ENCODE measurements at places on chromosomes 12 and 14. TPM values are rescaled to one million over a fixed set of nuclear protein-coding genes. Genes with fewer than 3 reads are reported as not detected.

The MAP3K9 gene
- 5.2 TPM for polyA plus RNA-seq

The SYT1 gene
- polyA plus RNA-seq: 4.7 TPM

The KRT83 gene
- polyA plus RNA-seq: not detected

The FOXM1 gene
- 32.0 TPM for polyA plus RNA-seq

The LALBA gene
- polyA plus RNA-seq: not detected

The SERPINA12 gene
- polyA plus RNA-seq: not detected

The KRT3 gene
- not detected for polyA plus RNA-seq

The FAM181A gene
- polyA plus RNA-seq: 0.21 TPM

The DAZAP2 gene
- polyA plus RNA-seq: 206 TPM

GRCh38 chr12:30761730-30762129 lies 7.0 kb upstream of the CAPRIN2 start:
- DNase-seq: no peak

DNA sequence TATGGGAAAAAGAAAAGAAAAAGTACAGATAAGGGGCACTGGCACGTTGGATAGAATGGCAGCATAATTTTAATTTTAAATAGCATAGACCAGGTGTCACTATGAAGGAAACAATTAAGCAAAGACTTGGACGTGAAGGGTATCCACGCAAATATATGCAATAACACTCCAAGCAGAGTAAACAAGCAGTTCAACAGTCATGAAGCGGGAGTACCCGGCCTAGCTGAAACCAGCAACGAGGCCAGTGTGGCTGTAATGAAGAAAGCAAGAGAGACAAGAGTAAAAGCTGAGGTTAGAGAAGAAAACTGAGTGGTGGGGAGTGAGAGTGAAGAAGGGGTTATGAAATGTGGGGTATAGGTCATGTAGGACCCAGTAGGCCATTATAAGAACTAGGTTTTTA lies 85.4 kb downstream of the BCL2L14 start:
- DNase-seq: no peak

- DNase-seq: peak; percentile 41
Observed at GRCh38 chr12:117032593-117033381, 66.4 kb downstream of the TESC start.

DNA sequence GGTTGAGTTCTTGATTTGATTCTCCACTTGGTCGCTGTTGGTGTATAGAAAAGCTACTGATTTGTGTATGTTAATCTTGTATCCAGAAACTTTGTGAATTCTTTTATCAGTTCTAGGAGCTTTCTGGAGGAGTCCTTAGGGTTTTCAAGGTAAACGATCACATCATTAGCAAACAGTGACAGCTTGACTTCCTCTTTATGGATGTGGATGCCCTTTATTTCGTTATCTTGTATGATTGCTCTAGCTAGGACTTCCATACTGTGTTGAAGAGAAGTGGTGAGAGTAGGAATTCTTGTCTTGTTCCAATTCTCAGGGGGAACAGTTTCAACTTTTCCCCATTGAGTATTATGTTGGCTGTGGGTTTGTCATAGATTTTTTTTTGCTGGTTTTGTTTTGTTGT lies 12.4 kb downstream of the MTRFR start:
- no peak for DNase-seq

DNA sequence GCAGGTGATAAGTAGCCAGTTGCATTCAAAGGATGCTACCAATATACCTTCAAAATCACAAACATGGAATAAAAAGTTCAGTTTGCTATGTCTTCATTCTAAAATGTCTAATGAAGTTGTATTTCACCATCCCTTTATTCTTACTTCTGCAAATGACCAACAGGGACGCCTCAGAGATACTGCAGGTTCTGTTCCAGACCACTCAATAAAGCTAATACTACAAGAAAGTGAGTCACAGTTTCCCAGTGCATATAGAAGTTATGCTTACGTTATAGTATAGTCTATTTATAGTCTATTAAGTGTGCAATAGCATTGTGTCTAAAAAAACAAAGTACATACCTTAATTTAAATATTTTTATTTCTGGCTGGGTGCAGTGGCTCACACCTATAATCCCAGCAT lies 29.3 kb upstream of the EIF5 start:
- no peak for DNase-seq

DNA sequence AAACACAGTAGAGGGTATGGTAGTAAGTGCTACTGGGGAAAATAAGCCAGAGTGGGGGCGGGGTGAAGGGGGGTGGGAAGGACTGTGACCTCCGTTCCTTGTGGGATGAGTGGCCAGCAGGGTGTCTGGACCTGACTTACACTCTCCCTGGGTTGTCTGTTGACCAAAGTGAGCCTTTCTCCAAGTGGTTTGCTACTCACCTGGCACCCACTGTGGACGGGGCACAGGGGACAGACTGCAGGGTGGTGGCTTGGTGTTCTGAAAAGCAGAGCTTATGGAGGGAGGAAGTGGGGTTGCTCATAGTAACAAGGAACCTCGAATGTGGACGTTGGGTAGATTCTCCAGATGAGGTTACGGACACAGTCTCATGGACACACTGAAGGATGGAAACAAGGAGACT lies 94.4 kb upstream of the VRK1 start:
- DNase-seq: no peak

DNA sequence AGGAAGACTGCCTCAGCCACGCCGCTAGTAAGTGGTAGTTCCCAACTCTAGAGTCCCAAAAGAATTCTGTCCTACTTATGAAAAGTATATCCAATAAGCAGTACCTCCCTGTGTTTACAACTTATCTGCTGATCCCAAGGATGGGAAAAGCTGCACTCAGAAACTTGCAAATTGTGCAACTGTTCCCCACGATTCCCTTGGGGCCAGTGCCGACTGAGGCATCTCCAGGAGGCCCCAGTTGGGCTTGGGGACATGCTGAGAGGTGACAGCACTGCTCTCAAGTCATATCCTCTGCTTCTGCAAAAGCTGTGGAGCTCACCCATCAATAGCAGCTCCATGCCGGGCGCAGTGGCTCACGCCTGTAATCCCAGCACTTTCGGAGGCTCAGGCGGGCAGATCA lies 23.7 kb downstream of the SPRING1 start:
- DNase-seq: no peak

- DNase-seq: no peak
Observed at GRCh38 chr12:18242380-18243089, 18.8 kb upstream of the PIK3C2G start.

DNA sequence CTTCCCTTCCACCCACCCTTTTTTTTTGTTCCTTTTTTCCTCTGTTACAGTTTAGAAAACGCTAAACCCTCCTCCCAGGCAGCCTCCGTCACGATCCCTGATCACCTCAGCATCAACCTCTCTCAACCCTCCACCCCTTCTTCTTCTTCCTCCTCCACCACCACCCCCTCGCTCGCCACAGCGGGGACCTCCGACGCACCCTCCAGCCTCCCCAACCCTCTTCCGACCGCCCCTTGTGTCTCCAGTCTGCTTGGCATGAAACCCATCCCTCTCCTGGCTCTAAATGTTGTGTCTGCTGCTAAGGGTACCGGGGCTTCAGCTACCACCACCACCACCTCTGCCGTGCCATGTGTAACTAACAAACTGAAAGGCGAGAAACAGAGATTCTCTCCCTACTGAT lies 22.9 kb downstream of the PCBP2 start:
- DNase-seq: no peak

- DNase-seq: peak; percentile 74
Observed at GRCh38 chr14:68638141-68638999, 154.5 kb downstream of the ZFP36L1 start.

GRCh38 chr12:107306141-107306659 lies 212.9 kb upstream of the CRY1 start:
- DNase-seq: no peak
